EH (cell line): ENCODE measurements at places on chromosomes 13 and 19.
A peak's percentile ranks its signal among the peaks of the same experiment; 100 is the strongest.

DNA sequence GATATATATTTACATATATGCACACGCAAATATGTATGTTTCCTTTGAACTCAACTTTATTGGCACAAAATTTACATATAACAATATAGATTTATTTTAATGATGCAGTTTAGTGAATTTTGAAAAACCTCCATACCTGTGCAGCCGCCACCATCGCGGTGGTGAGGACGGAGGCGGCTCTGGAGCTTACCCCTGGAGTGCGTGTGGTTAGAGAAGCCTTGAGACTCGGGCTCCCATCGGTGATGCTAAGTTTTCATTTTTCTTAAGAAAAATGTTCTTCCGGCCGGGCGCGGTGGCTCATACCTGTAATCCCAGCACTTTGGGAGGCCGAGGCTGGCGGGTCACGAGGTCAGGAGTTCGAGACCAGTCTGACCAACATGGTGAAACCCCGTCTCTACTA, 31.8 kb downstream of the GJA3 start:
- DNase-seq, result no peak

DNA sequence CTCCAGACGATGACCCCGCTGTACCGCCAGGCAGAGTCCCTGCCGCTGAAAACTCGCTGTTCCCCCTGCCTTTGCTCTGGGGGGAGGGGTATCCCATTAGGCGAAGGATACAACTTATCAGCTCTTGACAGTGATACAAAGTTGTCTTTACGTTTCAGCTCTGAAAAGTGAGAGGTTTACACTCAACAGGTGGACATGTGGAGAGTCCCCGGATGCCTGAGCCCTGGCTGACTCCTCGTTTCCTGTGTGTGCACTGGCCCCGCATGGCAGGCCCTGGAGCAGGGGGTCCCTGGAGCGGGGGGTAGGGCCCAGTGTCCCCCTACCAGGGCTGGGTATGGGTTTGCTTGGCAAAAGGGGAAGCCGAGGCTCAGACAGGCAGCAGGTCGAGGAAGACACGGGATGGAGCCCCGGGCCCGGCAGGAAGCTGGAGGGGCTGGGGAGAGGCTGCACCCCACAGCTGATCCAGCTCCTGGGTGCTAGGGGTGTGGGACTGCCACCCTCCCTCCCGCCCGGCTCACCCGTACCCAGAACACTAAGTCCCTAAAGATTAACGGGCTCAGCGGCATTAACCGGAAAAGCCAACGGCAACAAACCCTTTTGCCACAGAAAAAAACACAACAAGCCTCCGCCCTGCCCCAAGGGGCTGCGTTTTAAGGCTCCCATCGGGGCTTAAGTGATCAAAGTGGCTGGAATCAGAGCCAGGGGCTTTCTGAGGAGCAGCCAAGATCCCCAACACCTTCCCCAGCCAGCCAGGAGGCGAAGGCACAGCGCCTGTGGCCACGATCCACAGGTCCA, 5.6 kb downstream of the TCF3 start:
- no peak for DNase-seq

GRCh38 chr19:50344661-50345318, 15.6 kb upstream of the KCNC3 start:
- DNase-seq, result no peak

- no peak for DNase-seq
Observed at GRCh38 chr19:31583148-31583547, 233.9 kb upstream of the TSHZ3 start.

- peak; percentile 76 for DNase-seq
Observed at GRCh38 chr19:38869836-38870607, 8.1 kb downstream of the RINL start.

GRCh38 chr13:33152389-33152788, 133.2 kb downstream of the STARD13 start:
- DNase-seq, result no peak

GRCh38 chr19:30731591-30731990, 359.4 kb downstream of the ZNF536 start:
- no peak for DNase-seq

GRCh38 chr13:111177081-111177711, 62.1 kb downstream of the ARHGEF7 start:
- peak; percentile 41 for DNase-seq

DNA sequence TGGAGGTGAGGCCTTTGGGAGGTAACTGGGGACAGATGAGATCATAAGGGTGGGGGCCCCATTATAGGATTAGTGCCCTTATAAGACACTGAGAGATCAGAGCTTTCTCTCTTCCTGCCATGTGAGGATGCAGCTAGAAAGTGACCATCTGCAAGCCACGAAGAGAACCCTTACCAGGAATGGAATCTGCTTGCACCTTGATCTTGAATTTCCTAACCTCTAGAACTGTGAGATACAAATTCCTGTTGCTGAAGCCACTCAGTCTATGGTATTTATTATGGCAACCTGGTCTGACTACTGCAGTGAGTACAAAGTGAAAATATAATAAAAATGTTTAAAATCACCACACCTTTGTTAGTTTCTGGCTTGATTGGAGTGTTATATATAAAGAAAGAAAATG, 388.0 kb downstream of the LMO7 start:
- DNase-seq, result no peak

GRCh38 chr19:40315812-40316470, 30.8 kb upstream of the AKT2 start:
- DNase-seq, result no peak

DNA sequence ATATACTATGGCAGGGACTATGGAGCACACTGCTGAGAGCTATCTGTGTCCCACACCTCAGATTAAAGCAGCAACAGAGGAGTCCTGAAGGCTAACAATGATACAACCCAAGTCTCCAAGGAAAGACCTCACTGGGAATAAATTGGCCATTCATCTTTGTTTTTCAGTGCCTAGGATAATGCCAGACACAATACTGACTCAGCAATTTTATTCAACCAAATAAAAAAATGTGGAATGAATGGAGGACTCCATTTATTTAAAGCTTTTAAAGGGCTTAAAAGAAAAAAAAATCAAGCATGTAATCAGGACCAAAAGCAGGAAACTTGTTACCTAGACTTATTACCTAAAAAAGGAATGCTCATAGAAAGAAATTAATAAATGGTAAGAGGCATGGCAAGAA, 960.5 kb downstream of the PCDH17 start:
- DNase-seq, result no peak

DNA sequence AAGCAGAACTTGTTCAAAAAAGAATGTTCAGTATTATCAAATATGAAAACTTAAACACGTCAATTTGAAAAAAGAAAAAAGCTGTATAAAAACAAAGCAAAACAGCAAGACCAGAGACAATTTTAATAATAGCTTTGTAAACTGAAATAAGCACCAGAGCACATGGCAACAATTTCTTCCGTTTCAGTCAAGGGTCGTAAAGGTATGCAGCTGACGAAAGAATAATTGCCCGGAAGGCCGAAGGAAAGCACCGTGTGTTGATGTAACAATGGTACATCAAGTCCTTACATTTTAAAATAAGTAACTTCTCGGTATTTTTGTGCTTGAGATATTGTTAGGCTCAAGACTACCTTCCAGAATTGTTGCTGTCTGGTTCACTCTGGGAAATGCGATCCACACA, 1.7 kb downstream of the PROSER1 start:
- DNase-seq, result peak; percentile 13

DNA sequence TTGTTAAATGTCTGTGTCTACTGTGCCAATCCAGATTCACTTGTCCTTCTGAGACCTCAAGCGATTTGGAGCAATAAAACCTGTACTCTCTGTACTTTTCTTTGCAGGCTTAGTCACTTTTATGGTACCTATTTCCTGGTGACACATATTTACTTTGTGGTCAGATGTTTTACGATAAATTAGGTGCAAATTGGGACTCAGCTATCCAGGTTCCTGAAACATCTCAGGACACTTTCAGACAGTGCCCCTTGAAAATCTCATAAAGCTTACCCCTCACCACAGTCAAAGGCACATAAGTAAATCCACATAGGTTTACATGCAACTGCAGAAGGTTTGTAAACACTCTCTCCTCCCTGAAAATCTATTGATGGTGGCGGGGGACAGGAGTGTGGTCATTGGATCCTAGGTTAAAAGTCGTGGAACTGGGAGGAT, 438.8 kb downstream of the EFNB2 start:
- DNase-seq, result peak; percentile 29

DNA sequence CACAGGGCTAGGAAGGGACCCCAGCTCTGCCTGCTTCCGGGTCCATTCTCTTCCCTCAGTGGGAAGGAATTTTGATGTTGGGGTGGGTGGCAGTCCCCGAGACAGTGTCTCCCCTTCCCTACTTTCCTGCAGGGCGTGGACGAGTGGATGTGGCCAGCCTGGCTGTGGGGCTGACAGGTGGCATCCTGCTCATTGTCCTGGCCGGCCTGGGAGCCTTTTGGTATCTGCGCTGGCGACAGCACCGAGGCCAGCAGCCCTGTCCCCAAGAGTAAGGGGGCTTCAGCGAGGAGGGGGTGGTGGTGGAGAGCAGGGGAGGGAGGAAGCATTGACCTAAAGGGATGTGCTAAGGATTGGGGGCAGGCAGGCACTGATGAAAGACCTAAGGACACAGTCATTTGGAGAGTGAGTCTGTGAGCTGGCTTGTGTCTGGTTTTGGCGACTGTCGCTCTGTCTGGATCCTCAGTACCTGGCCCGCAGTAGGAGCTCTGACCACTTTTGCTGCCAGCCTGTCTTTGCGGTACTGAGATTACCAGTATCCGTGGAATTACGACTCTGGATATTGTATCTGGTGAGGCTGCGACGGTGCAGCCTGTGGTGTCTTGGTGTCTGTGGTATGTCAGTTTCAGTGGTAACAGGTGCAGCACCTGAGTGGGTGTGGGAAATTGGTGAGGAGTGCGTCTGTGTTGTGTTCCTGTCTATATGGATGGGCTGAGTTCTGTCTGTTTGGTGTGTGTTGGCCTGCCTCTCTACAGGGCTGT, 2.4 kb upstream of the PRR12 start:
- DNase-seq, result no peak

- DNase-seq, result no peak
Observed at GRCh38 chr19:16361254-16361653, 36.6 kb downstream of the KLF2 start.

DNA sequence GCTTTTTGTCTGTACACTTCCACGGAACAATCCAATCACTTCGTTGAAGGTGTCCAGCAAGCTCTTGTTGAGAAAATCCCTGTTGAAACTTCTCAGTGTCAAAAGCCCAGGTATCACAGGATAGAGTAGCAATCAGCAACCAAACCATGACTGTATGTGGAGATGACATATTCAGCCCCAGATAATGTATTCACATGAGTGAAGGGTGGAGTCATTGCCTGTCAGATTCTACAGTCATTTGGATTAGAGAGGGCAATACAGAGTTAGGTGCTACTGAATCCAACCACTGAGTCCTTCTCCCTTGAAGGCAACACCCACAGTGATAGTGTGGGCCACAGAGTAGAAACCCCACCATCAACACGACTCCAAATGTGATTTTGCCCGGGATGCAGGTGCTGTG, 23.3 kb downstream of the ZNF627 start:
- DNase-seq, result no peak

GRCh38 chr13:80870186-80870585, 529.3 kb upstream of the SPRY2 start:
- DNase-seq, result no peak

DNA sequence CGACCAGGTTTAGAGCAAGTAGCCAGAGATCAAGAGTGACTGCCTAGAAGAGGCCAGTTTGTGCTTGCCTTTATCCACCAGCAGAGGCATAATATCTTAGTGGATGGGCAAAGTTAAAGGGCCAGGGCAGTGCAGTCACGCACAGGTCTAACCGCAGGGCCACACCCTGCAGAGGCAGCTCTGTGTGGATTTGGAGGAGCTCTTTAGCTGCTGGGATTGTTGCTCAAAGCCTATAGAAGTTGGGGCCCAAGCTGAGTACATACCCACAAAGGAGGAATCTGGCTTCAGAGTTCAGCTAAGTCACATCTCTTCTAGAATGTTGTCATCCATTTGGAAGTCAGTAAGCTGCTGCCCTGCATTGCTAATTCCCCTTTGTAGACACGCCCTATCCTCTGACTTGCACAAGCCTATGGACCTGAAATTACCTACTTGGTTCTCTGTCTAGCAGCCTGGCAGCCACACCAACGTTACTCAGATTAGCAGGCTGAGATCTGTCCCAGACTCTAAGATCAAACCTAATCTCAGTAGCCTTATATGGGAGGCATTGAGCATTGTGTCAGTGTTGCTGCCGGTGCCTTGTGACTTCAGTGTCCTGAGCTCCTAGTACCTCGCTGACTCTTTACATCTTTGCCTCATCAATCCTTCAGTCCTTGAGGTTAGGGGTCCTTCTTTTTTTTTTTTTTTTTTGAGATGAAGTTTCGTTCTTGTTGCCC, 102.9 kb upstream of the STARD13 start:
- no peak for DNase-seq

- no peak for DNase-seq
Observed at GRCh38 chr19:5895409-5895808, 8.2 kb downstream of the NDUFA11 start.

GRCh38 chr19:28066161-28066560, 1146.8 kb downstream of the UQCRFS1 start:
- no peak for DNase-seq

DNA sequence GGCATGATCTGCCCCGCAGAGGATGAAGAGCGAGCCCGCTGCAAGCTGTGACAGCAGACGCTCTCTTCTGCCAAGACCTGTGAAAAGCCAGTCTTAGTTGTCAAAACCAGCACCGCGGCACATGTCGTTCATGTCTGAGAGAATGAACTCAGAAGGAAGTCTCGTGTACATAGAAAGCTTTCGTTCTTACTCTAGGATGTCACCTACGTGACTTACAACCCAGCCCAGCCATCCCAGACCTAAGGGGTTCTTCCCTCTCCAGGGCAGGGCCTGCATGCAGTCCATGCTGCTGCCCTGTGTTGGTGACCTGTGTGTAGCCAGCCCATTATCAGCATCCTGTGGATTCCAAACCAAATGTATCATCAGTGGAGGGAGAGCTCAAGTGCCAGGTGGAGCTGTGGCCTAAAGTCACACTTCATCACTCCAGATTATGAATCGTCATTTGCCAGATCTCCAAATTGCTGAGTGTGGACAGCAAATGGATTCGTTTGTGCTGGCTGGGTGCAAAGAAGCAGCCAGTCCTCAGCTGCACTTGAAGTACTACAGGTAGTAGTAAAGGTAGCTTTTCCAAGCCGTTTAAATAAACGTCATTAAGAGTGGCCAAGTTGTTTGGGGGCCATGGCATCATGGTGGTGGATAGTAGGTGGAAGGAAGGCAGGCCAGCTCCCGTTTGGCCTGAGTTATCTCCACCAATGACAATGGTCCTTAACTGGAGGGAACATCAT, 73.9 kb upstream of the GPR183 start:
- DNase-seq, result no peak

GRCh38 chr13:22040810-22041364, 370.0 kb downstream of the FGF9 start:
- DNase-seq, result no peak
